ENCODE measurements at places on chromosomes 6 and 20.

DNA sequence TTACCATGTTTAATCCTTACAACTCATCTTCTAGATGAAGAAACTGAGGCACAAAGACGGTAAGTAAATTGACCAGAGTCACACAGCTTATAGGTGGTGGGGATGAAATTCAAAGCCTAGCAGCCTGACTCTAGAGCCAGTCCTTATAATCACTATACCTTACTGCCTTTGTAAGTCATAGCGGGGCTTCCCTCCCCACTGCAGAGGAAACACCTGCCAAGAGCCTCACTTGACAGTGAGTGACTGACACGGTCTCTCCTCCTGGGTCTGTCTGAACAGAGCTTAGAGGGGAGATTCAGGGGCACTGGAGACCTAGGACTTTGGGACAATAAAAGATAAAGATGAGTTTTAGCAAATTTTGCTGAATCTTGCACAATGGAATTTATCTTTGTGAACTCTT is 12.8 kb downstream of the SUN5 start:
- no peak for DNase-seq

DNA sequence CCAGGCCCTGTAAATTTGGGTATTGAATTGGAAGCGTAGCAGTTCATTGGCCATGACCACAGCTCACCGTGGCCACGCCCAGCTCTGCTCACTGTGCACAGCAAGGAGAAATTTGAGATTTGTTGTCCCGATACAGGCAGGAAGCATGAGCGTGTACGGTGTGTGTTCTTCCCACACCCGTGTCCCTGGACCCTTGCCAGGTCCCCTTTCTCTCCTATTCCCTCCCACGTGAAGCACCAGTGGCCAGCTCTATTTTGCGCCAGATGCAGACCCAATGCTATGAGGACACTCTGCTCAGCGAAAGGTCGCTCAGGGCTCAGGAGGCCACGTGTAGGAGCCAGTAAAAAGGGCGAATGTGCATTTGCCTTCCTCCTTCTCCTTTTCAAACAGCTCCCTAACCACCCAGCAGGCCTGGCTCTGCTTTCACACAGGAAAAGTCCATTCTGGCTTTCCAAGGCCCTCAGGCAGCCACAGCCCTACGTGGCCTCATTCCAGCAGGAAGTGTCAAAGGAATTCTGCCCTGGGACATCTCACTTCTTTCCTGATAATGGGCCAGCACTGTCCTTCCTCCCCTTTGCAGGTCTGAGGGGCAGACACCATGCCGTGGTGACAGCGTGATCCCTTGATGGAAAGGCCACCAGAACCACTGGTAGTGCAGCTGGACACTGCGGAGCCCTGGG is 499.2 kb upstream of the CDH4 start:
- DNase-seq = no peak

DNA sequence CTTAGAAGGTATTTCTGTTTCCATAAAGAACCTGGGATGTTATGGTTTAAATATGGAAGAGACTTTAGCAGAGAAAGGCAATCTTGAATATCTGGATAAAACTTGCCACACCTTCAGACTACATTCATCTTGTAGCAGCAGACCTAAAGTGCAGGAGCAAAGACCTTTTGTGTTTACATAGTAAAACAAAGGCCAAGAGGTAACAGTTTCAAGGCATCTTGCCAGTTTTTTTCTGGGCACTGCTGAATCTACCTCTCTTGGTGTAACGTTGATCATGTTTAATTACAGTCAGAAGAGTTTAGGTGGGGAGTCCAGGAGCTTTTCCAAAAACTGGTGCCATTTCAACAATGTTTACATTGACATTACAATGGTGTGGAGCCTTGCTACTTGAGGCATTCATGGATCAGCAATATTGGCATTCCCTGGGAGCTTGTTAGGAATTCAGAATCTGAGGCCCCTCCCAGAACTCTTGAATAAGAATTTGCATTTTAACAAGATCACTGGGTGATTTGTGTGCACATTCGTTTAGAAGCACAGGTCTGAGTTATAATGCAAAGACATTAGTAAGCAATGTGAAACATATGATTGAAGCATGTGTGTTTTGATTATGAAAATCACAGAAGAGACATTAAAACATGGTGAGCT is 94.5 kb downstream of the F13A1 start:
- DNase-seq = peak; percentile 85

DNA sequence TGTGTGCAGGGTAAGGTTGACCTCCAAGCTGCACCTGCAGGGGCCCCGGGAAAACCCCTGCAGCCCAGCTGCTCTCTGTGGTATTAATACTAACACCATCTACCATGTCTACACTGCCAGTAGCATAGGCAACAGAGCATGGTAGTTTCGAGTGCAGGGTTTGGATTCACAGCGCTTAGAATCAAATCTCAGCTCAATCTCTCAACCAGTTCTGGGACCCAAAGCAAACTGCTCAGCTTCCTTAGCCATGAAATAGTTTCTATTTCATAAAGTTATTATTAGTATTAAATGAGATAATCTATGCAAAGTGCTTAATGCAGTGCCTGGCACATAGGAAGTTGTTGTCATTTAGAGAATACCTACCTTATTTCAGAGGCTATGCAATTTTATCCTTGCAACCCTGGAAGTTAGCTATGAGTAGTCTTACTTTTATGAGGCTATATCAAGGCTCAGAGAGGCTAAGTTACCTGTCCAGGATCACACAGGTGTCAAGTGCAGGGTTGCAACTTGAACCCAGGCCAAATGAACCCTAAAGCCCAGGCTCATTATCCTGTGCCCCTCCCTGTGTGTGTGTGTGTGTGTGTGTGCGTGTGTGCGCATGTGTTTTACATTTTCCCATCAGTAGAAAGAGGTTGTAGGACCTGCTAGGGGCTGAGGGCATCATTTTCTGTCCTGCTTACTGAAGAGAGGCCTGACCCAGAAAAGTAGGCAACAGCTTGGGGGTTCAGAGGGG is 27.6 kb upstream of the MRPS18A start:
- DNase-seq = no peak

DNA sequence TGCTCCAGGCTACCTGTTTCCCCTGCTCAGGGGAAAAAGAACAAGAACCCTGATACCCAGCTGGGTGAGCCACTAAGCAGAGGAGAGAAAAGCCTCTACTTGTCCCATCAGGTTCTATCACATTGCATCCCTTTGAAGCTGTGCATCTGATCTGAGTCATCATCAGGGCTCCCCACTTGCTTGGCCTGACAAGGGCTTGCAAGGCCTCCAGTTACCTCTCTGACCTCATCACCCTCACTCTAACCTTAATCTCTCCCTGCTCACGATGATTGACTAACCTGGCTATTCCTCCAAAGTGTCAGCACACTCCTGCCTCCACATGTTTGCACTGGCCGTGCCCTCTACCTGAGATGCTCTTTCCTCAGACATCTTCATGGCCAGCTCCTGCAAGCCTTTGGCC is 309.5 kb upstream of the CHD6 start:
- no peak for DNase-seq

- peak; percentile 72 for DNase-seq
Measured at GRCh38 chr6:156953479-156954146, 176.4 kb downstream of the ARID1B start.

DNA sequence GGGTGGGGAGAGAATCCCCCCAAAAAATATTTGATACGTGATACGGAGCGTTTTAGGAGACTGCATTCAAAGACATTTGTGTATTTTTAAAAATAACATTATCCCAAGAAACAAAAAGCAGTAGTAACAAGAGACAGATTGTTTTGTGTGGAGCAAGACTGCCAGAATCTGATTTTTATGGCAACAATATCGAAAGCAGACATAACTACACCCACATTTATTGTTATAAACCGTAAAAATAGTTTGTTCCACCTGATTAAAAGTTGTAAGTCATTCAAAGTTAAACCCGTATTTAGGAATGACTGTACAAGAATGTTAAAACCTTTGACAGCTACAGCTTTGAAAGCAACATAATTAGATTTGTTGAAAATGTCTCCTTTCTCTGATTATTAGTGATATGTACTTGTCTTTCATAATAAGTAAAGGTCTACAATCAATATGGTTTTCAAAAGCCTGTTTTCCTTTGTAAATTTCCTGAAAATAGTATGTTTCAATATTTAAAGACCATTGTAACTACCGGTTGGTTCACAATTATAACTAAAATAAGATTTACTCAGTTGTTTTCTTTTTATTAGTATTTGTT is 2.7 kb downstream of the EYA4 start:
- no peak for DNase-seq

DNA sequence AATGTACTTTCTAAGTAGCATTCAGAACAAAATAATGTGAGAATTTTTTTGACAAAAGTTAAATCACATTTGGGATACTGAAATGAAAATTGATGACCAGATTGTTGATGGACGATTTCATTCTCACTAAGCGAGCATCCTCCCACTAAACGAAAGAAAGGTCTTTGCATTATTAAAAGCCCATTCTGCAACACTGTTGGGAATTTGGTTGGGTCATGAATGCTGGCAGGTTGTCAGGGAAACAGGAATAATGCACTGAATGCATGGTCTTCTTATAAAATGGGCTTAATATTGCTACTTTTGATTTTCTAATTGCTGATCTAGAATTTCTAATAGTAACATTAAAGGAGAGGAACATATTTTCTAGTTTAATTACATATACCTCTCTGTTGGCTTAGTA is 229.8 kb downstream of the NKAIN2 start:
- DNase-seq = no peak

GRCh38 chr20:21944227-21944626 is 238.8 kb downstream of the PAX1 start:
- DNase-seq = no peak

GRCh38 chr6:137764464-137764863 is 102.6 kb upstream of the TNFAIP3 start:
- no peak for DNase-seq

GRCh38 chr6:33205191-33206026 is 954 bp downstream of the HSD17B8 start:
- no peak for DNase-seq

- no peak for DNase-seq
Measured at GRCh38 chr6:160439751-160440150, 91.6 kb downstream of the SLC22A3 start.

- no peak for DNase-seq
Measured at GRCh38 chr20:52722926-52723688, 249.1 kb upstream of the TSHZ2 start.

GRCh38 chr20:5767493-5768098 is 17.4 kb downstream of the SHLD1 start:
- peak; percentile 18 for DNase-seq

GRCh38 chr6:158019416-158019815 is 37.8 kb downstream of the SYNJ2 start:
- no peak for DNase-seq

DNA sequence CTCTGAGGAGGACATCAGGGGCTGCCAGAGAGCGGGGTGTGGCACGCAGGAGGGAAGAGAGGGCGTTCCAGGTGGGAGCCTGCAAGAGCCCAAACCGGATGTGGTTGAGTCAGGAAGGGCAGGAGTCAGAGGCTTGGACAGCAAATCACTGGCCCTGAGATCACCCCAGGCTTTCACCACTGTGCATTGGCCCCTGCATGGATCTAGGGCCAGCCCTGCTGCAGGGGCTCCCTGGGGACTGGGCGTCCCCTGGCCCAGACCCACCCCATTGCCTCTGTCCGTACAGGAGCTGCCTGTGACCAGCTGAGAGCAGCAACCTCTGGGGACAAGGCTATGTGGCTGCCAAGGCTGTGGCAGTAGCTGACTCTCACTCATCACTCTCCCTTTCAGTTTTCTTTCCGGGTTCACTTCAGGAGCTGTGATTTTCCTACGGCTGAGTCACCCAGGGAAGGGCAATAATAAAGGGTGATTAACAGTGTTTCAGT is 33.9 kb downstream of the KCNK17 start:
- DNase-seq = peak; percentile 25

GRCh38 chr6:115634887-115635286 is 425.8 kb downstream of the FRK start:
- no peak for DNase-seq

DNA sequence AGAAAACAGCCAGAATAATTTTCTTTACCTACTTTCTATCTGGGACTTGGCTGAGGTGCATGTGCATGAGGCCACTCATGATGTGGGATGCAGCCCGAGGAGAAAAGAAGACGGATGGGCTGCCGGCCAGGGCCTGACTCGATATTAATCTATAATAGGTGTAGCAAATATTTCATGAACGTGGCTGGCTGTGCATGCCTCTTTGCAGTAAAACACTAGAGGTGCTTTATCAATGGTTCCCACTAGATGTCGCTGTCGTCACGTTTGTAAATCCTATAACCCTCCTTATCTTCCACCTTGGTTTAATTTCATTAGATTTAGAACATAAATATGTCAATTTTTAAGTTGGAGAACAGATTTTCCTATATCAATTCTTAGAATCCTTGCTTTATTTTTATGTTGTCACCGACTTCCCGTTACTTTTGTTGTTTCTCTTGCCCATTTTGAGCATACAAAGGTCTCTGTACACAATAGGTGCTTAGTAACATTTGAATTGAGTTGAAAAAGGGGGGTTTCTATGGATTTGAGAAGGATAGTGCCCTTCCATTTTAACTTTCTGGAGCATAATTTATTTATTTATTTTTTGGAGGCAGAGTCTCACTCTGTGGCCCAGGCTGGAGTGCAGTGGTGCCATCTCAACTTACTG is 19.6 kb upstream of the FERMT1 start:
- DNase-seq = peak; percentile 40

DNA sequence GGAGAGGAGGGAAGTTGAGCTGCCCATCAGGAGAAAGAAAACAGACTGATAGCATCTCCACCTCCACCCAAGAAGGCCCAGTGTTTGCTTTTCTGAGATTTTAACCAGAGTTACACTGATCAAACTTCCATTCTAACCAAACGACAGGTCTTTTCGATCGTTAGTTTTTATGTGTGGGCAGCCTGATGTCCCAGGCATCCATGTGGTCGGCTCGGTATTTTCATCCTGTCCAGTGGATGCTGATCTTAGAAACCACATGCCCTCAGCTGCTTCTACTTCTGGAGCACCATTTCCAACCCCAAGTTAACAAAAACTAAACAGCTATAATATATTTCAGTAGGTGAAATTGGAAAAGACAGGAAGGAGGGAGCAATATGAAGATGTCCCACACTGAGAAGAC is 536.8 kb upstream of the JAG1 start:
- no peak for DNase-seq

DNA sequence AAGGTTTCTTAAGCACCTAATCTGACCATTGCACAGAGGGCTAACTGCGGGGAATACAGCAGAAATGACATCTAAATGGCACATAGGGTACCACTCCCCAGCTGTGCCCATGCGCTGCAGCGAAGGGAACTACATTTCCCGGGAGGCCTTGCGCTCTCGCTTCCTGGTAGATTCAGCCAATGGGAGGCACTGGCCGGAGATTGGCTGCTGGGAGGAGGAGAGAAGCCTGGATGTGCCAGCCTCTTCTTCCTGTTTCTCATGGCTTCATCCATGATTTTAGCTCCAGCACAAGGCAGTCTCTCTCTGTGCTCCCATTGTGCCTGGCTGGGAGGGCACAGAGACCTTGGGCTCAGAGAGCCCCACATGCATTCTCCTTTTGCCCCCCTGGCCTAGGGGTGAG is 101.7 kb upstream of the FOXA2 start:
- no peak for DNase-seq

DNA sequence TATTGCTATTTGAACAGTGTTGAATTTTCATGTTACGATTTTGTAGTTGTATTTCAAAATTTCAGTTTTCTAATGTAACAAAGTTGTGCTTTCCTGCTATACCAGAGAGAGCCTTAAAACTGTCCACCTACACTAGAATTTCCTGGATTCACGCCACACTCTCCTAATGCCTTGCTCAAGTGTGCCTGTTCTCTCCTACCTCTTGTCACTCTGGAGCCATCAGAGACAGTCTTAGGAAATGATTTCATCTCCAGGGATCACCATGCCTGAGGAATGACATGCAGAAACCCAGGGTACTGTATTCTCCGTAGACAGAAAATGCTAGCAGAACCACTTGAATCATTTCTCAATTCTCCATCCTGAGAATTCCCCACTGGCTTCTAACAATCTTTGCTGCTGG is 667.6 kb downstream of the KIF16B start:
- no peak for DNase-seq

GRCh38 chr20:20691477-20692235 is 20.8 kb downstream of the RALGAPA2 start:
- DNase-seq = no peak

All from LNCaP clone FGC (cell line).